ENCODE measurements at places on chromosomes 1 and 21.

DNA sequence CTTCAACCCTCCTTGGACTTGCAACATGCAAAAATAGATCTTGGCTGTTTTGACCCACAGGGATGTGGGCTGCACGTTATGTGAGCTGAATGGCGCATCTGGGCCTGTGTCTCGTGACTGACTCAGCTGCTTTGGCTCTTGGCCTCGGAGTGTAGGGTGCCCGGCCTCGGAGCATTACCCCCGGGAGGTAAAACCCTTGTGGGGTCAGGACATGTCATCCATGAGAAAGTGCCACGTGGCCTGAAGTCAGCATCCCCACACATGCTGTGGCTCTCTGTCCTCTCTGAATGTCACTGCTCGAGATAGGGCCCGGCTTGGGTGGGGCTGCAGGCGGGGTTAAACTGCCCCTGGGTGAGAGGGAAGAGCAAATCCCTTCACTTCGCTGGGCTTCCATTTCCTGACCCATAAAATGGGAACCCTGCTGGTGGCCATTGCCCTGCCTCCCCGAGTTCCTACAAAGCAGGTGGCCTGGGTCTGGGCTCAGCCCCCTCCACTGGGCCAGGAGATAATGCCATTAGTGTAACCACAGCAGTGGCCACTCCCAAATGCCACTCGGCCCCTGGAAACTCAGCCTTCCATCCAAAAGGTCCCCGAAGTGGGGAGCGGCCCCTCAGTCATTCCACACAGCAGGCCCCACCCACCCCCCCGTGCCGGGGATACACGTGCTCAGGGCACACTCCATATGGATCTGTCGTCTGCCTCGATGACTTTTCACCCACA is 22.8 kb upstream of the TSPEAR start:
- no peak for DNase-seq

GRCh38 chr21:45060675-45061311 is 13.6 kb upstream of the ADARB1 start:
- DNase-seq: no peak

DNA sequence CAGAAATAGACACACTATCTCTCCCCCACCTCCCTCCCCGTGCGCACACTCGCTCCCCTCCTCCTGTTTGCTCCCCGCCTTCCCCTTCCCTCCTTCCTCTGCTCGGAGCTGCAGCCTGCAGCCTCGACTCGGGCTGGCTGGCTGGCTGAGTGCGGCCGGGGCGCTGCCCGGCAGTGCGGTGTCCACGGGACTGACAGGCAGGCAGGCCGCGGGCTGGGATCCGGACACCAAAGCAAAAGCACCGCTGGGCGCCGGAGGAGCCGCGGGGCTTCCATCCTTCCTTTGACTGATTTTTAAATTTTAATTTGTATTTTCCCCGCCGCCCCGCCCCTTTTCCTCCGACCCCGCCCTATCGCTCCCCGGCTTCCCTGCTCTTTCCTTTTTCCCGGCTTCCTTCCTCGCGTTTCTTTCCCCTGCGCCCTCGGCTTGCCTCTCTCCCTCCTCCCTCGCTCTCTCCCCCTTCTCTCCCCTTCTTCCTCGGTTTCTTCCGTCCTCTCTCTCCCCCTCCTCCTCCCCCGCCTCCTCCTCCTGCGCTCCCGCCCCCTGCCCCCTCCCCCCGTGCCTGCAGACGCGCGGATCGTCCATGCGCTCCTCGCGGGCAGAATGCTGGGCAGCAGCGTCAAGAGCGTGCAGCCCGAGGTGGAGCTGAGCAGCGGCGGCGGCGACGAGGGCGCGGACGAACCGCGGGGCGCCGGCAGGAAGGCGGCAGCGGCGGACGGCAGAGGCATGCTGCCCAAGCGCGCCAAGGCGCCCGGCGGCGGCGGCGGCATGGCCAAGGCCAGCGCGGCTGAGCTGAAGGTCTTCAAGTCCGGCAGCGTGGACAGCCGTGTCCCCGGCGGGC is 109.4 kb downstream of the NAV1 start:
- no peak for DNase-seq

DNA sequence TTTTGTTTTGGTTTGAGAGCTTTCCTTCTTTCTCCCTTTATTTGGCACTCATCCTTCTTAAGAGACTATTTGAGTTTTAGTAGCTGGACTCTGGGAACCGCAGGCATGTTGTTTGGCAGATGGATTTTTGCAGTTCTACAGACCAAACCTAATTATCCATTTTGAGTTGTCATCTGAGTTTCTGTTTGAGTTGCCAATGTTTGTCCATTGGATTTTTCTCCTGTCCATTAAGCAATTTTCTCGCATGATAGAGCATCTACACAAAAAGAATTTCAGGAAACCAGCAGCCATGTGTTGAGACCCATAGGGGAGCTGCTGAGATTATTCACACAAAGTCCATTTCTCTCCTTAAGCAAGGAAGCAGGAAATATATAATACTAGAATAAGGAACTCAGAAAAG is 17.2 kb upstream of the CXADR start:
- no peak for DNase-seq

Data from activated T-cell treated with anti-CD3 and anti-CD28 coated beads for 1 hour (primary cell).